ENCODE measurements at places on chromosomes 12 and 14. TPM values are rescaled to one million over a fixed set of nuclear protein-coding genes. Genes with fewer than 3 reads are reported as not detected.

DNA sequence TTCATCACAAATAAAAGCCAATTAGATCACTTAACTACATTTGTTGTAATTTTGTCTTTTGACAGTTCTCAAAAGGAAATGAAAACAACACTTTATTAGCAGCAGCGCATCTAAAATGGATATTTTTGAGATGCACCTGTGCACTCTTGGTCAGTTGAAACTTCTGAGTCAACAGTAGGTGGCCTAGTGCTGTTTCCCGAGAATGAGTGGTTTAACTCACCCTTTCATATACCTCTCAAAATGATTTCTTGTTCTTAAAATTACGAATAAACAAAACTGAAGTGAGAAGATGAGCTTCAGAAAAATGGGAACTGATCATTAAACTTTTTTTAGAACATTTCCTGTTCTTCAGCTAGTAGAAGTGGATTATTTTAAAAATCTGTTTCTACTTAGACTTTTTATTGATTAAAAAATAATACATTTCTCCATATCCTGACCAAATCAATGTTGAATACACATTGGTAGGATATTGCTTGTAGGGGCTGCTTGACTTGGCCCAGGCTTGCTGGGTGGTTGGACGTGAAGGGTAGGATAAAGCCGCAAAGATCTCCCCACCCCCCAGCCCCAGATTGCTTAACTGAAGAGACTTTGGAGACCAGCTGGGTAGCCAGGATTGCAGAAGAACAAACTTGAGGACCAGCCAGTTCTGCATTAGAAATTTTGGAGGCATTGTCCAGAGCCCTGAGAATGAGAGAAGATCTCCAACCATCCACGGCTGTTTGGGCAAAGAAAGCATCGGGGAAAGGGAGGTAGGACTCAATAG lies 22.3 kb upstream of the STK38L start:
- no peak for DNase-seq

DNA sequence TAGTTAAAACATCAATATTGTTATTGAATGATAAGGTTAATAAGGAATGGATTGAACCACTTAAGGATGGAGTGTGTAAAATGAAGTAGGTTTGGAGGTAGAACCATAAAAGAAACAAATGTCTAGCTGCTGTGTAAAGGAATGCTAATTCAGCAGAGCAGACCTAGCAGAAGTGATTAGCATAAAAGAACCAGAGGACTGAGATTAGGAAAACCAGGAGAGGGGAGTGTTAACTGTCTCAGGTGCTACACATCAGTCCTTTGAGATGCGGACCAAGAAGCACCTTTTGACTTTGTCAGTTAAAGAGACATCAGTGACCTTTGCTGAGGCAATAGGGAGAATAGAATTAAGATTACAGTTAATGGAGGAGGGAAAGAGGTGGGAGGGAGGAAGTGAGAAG lies 84.5 kb downstream of the PLEKHA5 start:
- DNase-seq: no peak

The CHGA gene
- 0.32 TPM for total RNA-seq

DNA sequence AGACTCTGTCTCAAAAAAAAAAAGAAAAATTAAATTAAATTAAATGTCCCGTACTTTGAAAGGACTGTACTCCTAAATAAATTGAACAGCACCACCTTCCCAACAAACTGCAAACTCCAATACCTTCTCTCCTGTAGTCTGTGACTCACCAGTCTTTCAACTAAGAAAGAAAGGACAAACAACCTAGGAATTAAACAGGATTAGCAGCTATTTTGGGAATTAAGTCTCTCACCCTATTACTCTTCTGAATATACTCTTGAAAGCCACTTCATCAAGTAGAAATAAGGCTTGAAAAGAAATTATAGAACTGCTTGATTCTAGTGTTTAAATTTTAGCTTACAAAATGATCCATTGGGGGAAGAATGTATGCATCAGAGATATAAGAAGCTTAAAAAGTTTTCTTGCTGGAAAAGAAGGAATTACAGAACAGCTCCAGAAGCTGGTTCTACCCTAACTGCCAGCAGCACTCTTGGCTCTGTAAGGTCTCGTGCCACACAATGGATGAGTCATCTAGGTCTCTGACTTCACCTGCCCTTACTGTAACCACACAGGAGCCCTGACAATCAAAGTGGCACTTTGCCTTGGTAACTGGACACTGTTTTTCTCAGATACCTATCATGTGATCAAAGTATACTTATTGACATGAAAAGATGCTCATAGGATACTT lies 57.0 kb upstream of the CERS5 start:
- DNase-seq: no peak

GRCh38 chr12:99529966-99530365 lies 117.6 kb upstream of the GARIN6 start:
- no peak for DNase-seq

DNA sequence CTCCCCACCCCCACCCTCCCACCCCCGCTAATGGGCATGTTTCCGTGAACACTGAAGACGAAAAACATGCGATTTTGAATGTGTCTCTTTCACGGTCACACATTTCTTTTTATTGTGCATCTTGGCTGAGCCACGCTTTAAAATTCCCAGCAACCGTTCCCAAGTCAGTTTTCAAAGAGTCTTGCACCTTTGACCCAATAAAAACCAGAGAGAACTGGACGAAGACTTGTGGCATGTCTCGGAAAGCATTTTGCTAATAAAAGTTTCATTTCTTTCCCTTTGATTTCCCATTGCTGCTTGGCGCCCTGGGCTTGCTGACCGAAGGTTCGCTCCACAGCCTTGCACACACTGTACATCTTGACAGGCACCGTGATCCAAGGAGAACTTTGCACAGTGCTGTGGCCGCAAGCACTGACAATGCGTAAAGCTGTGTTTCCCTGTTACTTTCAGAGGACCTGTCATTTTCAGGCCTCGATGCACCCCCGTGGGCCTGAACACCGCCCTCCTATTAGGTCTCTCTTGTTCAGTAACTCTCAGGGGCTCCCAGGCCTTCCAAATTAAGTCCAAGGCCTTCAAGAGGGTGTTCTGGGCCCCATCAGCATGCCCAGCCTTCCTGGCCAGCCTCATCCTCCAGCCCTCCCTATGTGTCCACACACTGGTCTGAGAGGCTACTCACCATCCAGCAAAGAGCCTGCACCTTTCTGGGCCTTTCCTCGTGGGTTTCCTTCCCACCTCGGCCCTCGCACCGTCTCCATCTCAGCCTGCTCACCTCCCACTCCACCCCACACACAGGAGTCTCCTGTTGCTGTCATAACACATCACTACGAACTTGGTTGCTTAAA lies 63.4 kb upstream of the DIO3 start:
- DNase-seq: no peak

DNA sequence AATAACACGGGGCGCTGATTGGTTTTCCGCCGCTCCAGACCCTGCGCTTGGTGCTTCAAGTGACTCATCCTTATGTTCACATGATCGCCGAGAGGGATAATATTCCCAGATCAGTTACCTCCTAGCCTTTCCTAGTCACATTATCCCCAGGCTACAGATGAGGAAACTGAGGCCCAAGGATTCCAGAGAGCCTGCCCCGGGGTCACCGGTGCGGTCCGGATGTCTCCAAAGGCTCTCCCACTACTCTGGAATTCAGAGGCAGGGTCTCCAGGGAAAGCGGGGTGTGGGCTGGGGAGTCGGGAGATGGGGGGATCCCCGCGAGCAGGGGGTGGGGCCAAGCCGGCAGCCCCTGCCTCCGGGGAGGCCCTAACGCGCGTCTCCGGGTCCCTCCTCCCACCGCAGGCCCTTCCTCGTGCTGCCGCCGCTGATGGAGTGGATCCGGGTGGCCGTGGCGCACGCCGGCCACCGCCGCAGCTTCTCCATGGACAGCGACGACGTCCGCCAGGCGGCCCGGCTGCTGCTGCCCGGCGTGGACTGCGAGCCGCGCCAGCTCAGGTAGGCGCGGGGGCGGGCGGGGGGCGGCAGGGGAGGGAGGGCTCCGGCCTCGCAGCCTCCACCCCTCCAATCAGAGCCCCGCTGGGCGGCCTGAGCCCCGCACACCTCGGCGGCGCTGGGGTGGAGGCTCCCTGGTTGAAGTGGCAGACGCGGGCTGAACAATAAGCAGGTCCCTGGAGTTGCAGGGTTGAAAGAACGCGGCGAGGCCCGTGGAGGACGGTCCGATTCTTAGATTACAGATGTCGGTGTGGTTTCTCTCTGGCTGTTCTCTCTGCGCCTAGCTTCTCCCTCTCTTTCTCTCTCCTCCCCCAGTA lies 104.6 kb upstream of the PWP1 start:
- DNase-seq: no peak

GRCh38 chr12:70366581-70367257 lies 629 bp downstream of the KCNMB4 start:
- no peak for DNase-seq

- no peak for DNase-seq
These were observed 50.5 kb downstream of the TRAF3 start for GRCh38 chr14:102827716-102828115.

GRCh38 chr14:88729159-88729558 lies 63.6 kb downstream of the EML5 start:
- no peak for DNase-seq

- DNase-seq: no peak
These were observed 19.4 kb downstream of the COA8 start for GRCh38 chr14:103581954-103582703.

The LGR5 gene
- 1.5 TPM for total RNA-seq

The HOXC11 gene
- total RNA-seq: 0.32 TPM

The CABP1 gene
- total RNA-seq: 0.32 TPM

The CLEC6A gene
- total RNA-seq: not detected

GRCh38 chr12:118145113-118145797 lies 9.3 kb downstream of the PEBP1 start:
- no peak for DNase-seq

- DNase-seq: no peak
These were observed 122.7 kb upstream of the SLCO1C1 start for GRCh38 chr12:20572451-20572850.

The FRMD6 gene
- total RNA-seq: 104 TPM

The R3HDM2 gene
- total RNA-seq: 49.5 TPM

DNA sequence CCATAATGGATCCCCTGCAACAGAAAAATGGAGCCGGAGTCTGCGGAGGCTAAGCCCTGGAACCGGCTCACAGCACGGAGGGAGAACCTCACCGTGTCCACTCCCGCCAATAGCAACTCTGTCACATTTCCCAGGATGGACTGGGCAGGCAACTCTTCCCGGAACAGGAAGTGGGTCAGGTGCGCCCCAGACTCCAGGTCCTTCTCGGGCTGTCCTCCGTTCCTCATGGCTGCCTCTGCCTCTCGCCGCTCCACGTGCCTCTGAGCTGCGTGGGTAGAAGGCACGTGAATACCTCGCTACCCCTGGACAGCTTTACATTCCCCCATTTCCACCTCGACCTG lies 2.2 kb downstream of the CYP27B1 start:
- DNase-seq: no peak

DNA sequence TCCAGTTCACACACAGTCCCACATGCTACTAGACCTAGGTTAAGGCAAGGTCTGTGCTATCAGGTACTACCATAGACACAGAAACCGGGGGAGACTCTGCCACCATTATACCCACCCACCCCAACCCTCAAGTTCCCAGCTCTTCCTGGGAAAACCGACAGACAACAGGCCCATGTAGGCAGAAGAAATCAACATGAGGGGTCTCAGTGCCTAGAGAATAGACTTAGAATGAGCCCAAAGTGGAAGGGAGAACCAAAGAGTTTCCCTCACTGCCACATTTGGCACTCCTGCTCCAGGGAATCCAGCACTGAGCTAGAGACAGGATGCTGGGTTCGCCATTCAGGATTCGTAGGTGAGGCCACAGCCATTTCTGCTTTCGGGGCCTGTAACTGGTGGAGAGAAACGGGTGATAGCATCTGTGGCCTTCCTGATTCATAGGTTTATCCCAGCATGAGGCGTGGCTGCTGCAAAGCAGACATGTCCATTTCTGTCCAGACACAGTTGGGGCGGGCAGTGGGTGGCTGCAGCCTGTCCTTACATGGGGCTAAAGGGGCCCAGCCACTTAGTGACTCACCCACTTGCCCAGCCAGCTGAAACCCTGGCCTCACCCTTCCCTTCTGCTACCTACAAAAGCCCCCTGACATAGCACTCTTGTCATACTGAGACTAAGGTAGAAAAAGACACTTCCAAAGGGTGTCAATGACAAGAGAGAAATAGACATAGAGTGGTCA lies 69.4 kb downstream of the IRF2BPL start:
- peak; percentile 64 for DNase-seq

DNA sequence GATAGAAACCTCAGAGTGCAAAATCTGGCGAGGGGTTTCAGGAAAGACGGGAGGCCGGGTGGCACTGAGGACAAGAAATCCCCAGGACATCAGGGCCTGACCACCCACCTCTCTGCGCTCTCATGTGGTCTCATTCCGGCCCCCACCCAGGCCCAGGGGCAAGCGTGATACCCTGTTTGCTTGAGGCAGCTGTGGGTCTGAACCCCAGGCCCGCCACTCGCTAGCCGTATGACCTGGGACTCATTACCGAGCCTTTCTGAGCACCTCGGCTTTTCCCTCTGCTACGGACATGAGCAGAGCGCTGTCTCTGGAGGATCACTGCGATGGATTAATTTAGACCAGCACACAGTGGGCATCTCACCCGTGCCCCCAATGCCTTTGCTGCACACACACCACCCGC lies 25.5 kb upstream of the BCDIN3D start:
- DNase-seq: peak; percentile 62

The GPR84 gene
- total RNA-seq: not detected

DNA sequence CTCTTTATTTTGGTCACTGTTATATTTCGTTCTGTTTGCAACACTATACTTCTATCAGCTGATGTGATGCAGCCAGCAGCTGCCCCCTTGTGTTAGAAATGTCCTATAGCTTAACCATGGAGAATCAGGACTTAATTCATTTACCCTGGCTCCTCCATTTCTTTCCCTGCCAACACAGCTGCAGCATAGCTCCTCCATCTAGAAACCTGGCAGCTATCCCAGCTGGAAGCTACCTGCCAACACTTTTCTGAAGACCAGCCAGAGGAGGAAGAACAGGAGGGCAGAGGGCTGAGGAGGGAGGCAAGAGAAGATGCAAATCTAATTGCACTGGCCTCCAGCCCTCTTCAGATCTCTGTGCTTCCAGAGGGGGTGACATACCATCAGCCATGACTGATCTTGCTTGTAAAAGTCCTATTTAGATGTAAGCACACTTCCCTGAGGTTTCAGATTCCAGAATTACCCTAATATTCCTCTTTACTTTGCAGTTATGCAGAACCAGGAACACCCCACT lies 156.8 kb upstream of the TMEM260 start:
- no peak for DNase-seq

DNA sequence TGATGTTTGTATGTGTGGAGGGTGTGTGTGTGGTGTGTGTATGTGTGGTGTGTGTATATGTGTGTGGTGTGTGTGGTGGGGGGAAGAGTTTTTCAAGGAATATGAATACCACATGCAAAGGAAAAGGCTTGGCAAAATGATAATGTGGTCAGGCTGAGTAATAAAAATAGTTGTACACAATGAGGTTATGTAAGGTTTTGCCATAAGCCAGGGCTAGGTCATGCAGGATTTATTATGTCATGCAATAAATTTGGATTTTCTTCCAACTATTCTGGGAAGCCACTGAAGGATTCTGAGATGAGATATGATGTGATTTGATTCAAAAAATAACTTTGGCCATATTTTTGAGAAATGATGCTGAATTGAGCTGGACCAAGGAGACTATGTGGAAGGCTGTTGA lies 1191.6 kb upstream of the SEL1L start:
- no peak for DNase-seq

All from ascending aorta (tissue), 2 donors.